Activated naive CD8-positive, alpha-beta T cell treated with anti-CD3 and anti-CD28 coated beads, Interleukin-2, amount 10 ng/mL, durations not matched to agents 7 days and 5 days (primary cell): ENCODE measurements at places on chromosomes 5 and 9.
A peak's percentile ranks its signal among the peaks of the same experiment; 100 is the strongest.

DNA sequence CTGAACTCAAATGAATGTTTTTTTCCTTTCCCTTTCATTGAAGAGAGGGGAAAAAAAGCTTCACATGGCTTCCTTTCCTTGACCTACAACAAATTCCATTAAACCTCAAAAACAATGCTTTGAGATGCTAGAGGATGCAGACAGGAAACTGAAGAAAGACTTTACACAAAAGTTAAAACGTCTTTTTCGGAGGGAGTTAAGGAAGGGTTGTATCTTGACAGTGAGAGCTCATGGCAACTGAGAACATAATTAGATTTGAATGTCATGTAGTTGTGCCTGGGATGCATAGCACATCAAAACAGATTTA is 66.4 kb downstream of the EBF1 start:
- no peak for DNase-seq

DNA sequence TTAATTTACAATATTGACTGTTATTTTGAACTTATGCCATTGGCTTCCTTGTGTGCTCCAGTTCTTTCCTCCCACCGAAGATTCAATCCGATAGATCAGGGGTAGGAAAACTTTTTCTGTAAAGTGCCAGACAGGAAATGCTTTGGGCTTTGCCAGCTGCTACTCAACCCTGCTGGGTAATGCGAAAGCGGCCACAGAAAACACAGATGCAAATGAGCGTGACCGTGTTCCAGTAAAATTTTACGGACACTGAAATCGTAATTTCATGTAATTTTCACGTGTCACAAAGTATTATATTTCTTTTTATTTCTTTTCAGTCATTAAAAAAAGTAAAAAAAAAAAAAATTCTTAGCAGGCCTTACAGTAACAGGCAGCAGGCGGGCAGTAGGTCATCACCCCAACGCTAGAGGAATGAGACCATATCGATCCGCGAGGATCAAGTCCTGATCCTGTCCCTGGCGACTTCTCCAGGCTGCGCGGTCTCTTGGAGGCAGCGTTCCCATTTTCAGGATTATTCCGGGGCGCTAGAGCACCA is 599 bp downstream of the NMRK1 start:
- peak; percentile 35 for DNase-seq

- DNase-seq, result no peak
These were observed 177.0 kb upstream of the SH3GL2 start for GRCh38 chr9:17401858-17402257.

GRCh38 chr9:136363949-136364748 is 605 bp upstream of the DNLZ start:
- no peak for DNase-seq

DNA sequence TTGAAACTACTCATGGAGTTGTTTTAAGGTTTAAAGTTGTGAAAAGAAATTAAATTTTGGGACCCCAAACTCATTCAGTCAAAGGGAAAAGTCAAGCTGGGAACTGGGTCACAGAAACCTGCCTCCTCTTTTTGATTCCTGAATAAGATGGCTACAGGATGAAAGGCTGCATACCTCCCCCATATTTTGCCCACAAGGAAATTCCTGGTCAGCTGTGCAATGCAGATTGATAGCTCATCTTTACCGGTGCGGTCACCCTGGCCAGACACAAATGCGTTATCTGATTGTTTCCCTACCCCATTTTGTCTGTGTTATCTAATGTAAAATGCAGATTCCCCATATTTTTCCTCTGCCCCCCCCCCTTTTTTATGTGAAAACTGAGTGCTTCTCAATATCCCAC is 1.3 kb downstream of the HAVCR2 start:
- no peak for DNase-seq

GRCh38 chr5:88660947-88661805 is 221.8 kb downstream of the MEF2C start:
- peak; percentile 61 for DNase-seq

GRCh38 chr5:140988100-140988499 is 21.8 kb downstream of the PCDHAC2 start:
- DNase-seq, result no peak

DNA sequence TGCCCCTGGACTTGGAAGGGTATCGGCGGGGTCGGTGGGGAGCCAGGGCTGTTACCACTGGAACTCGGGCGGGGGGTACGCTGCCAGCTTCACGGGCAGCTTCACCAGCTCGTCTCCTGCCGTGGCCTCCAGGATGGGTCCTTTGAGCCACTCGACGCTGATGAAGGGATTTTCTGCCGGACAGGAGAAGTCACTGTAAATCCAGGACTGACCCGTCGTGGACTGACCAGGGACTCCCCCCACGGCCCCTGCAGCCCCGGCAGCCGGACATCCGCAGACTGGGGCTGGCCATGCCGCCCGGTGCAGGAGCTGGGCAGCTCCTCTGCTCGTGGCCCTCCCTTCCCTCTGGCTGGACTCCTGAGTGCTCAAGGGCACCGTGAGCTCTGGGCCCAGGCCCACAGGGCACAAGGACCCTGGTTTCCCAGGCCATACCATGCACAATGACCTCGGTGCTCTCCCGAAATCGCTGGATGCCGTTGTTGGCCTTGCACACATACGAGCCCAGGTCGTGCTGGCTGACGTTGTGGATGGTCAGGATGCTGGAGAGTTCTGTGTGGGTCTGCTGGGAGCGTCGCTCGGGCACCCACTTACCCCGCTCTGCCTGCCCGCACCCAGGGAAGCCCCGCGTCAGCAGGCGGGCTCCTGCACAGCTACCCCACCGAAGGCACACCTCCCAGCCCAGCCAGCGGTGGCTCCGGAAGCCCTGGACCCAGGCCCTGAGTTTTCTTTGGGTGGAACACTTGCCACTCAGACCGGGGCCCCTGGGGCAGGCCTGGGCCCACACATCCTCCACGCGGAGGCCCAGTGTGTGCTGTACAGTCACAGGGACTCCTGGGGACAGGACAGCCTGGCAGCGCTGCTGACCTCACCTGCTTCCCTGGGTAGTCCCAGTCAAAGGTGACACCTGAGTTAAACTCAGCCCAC is 20.3 kb downstream of the FLT4 start:
- no peak for DNase-seq

DNA sequence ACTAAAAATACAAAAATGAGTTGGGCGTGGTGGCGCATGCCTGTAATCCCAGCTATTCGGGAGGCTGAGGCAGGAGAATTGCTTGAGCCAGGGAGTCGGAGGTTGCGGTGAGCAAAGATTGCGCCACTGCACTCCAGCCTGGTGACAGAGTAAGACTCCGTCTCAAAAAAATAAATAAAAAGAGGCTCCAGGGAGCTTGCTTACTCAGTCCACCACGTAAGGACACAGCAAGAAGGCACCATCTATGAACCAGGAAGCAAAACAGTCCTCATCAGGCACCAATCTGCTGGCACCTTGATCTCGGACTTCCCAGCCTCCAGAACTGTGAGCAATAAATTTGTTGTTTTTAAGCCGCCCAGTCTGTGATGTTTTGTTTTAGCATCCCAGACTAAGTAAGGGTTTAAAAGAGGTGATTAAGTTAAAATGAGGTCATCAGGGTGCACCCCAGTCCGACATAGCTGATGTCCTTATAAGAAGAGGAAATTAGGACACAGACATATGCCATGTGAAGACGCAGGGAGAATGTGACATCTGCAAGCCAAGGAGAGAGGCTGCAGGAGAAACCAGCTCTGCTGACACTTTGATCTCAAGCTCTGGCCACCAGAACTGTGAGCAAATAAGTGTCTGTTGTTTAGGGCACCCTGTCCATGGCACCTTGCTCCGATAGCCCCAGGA is 45.9 kb downstream of the C9orf50 start:
- no peak for DNase-seq

GRCh38 chr9:6214903-6215302 is 704 bp upstream of the IL33 start:
- no peak for DNase-seq
